ENCODE measurements at places on chromosomes 2 and 18. TPM values are rescaled to one million over a fixed set of nuclear protein-coding genes. Genes with fewer than 3 reads are reported as not detected.

Gene CKAP2L
- 0.74 TPM for total RNA-seq

Gene C2orf15
- total RNA-seq, result not detected

Gene LYG2
- not detected for total RNA-seq

Gene SRD5A2
- total RNA-seq, result not detected

Gene HJURP
- total RNA-seq, result 2.4 TPM

Gene MPV17
- total RNA-seq, result 68.0 TPM

Gene PRKAG3
- not detected for total RNA-seq

Gene NTSR2
- not detected for total RNA-seq

Gene SNED1
- total RNA-seq, result 12.6 TPM

Gene ERICH2
- 1.2 TPM for total RNA-seq

Gene KCNK3
- 0.28 TPM for total RNA-seq

Gene PID1
- 28.3 TPM for total RNA-seq

Gene MERTK
- total RNA-seq, result 0.14 TPM

Gene OSBPL1A
- 43.5 TPM for total RNA-seq

Gene IL1R2
- 1.7 TPM for total RNA-seq

Gene GKN2
- not detected for total RNA-seq

Gene TMEM185B
- 18.1 TPM for total RNA-seq

Gene CCDC195
- not detected for total RNA-seq

Gene CFC1
- not detected for total RNA-seq

Gene DRC1
- not detected for total RNA-seq

Gene ABCB11
- total RNA-seq, result not detected

Gene STON1
- 27.3 TPM for total RNA-seq

Gene SNTG2
- total RNA-seq, result not detected

Gene ERBB4
- not detected for total RNA-seq

Gene RNF103
- 16.2 TPM for total RNA-seq

Gene TLX2
- not detected for total RNA-seq

Gene RGPD4
- total RNA-seq, result not detected

Gene CHRND
- total RNA-seq, result not detected

Gene IL36B
- total RNA-seq, result not detected

Gene ABCG5
- not detected for total RNA-seq

Gene SNRPD1
- 11.9 TPM for total RNA-seq

Gene PCARE
- total RNA-seq, result not detected

Gene PLGLB1
- total RNA-seq, result 1.8 TPM

Gene GCFC2
- total RNA-seq, result 10.1 TPM

Gene ATRAID
- total RNA-seq, result 247 TPM

Gene CCDC74A
- total RNA-seq, result 11.5 TPM

Gene KIF1A
- not detected for total RNA-seq

Gene ELOA2
- total RNA-seq, result not detected

Gene MPHOSPH10
- total RNA-seq, result 18.1 TPM

Gene ANKRD29
- total RNA-seq, result 7.3 TPM

Gene TCF23
- not detected for total RNA-seq

Gene DPP4
- total RNA-seq, result 251 TPM

Gene CAPN13
- not detected for total RNA-seq

Gene LRRTM1
- total RNA-seq, result not detected

Gene LOXHD1
- not detected for total RNA-seq

Gene IL1RL2
- total RNA-seq, result 1.5 TPM

Gene B3GNT7
- under 0.01 TPM for total RNA-seq

Gene ALLC
- not detected for total RNA-seq

Gene OST4
- total RNA-seq, result 734 TPM

Gene ARHGAP15
- total RNA-seq, result 0.09 TPM

Gene DSC2
- not detected for total RNA-seq

Gene SERPINB2
- total RNA-seq, result 0.74 TPM

Gene EHD3
- 15.0 TPM for total RNA-seq

Gene PSD4
- total RNA-seq, result 3.4 TPM

Gene SPDYA
- 0.71 TPM for total RNA-seq

Gene MCEE
- total RNA-seq, result 23.0 TPM

Gene CNTNAP5
- not detected for total RNA-seq

Gene STK17B
- 15.6 TPM for total RNA-seq
